ENCODE measurements at places on chromosomes 4 and X.

- DNase-seq, result no peak
Observed at GRCh38 chrX:29542152-29542551, 673.2 kb upstream of the MAGEB2 start.

DNA sequence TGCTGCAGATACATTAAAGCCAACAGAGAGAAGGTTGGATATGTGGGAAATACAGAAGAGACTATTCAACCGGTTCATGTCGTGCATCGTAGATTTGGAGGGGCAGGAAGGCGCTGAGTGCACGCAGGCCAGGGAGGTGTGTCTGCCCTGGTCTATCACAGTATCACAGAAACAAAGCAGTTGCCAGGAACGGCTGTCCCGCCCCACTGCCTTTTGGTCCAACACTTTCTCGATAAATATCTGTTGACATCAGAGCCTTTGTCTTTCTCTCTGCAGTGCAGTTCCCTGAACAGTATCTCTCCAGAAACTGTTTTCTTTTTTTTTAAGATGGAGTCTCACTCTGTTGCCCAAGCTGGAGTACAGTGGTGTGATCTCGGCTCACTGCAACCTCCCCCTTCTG is 151.1 kb upstream of the BCOR start:
- no peak for DNase-seq

- DNase-seq, result no peak
Observed at GRCh38 chr4:54909961-54910360, 215.4 kb downstream of the KDR start.

DNA sequence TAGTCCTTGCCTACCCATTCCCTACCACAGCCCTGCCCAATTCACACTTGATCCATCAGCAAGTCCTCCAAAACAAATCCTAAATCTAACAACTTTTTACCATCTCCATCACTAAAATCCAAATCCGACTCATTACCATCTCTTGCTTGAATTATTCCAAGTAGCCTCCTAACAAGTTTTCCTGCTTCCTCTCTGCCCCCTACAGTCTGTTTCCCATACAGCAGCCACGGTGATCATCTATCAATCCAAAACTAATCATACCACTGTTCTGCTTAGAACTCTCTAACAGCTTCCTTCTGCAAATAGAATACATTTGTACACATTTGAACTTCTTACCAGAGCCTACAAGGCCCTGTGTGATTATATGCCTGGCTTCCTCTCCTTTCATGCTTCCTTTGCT is 133.0 kb downstream of the SHROOM4 start:
- DNase-seq, result no peak

DNA sequence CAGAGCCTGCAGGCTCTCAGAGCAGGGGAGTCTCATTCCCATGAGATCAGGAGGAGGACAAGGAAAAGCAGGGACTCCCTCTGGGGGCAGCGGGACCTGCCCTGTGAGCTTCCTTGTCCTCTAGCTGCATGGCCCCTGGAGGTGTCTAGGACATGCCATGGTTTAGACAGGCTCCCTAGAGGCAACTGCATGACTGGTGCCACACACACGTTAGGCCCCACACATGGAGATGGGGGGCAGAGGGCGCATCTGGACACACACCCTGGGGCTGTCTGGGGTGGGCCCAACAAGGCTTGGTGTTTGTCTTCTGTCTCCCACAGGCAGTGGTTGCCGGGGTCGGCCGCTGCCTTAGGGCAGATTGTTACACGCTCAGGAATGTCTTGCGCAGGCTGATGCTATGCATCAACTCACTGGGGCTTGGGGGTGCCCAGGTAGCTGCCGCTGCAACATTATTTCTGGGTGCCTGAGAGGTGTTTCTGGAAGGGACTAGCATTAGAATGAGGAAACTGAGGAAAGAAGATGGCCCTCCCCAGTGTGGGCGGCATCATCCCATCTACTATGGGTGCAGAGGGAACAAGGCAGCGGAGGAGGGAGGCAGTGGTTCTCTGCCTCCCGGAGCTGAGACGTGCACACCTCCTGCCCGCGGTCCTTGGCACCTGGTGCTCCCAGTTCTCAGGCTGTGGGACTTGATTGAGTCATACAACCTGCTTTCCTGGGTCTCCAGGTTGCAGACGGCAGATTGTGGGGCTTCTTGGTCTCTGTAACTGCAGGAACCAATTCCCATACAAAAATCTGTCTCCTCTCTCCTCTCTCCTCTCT is 32.1 kb upstream of the GPR78 start:
- DNase-seq, result no peak
